ENCODE measurements at places on chromosomes 7 and 10. TPM values are rescaled to one million over a fixed set of nuclear protein-coding genes. Genes with fewer than 3 reads are reported as not detected.

Gene PLAC9
- not detected for total RNA-seq

Gene UTF1
- not detected for total RNA-seq

Gene C10orf105
- 0.09 TPM for total RNA-seq

Gene NPSR1
- total RNA-seq, result not detected

Gene GPER1
- total RNA-seq, result 75.9 TPM

Data from OCI-LY7 (cell line).